ENCODE measurements at places on chromosomes 5 and 9. TPM values are rescaled to one million over a fixed set of nuclear protein-coding genes. Genes with fewer than 3 reads are reported as not detected.

Gene IL31RA
- total RNA-seq: 0.16 TPM

Gene SHB
- total RNA-seq: 24.0 TPM

Gene DOCK8
- 5.8 TPM for total RNA-seq

Gene NEUROG1
- not detected for total RNA-seq

DNA sequence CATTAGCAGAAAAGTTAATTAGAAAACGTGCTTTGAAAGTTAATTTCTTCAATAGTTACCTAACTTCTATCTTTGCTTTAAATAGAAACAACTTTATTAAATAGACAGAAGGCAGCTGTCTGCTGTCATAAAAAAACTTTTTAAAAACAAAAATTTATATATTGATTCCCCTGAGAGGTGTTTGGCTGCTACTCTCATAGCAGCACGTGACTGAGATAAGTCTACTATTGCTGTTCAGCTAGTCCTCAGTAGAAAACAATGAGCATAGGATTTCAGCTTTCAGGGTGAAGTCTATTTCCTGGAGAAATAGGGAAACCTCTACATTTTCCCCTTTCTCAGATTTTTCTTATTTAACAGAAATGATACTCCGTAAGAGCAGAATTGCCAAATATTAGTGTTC lies 135.0 kb upstream of the FBN2 start:
- DNase-seq: no peak

DNA sequence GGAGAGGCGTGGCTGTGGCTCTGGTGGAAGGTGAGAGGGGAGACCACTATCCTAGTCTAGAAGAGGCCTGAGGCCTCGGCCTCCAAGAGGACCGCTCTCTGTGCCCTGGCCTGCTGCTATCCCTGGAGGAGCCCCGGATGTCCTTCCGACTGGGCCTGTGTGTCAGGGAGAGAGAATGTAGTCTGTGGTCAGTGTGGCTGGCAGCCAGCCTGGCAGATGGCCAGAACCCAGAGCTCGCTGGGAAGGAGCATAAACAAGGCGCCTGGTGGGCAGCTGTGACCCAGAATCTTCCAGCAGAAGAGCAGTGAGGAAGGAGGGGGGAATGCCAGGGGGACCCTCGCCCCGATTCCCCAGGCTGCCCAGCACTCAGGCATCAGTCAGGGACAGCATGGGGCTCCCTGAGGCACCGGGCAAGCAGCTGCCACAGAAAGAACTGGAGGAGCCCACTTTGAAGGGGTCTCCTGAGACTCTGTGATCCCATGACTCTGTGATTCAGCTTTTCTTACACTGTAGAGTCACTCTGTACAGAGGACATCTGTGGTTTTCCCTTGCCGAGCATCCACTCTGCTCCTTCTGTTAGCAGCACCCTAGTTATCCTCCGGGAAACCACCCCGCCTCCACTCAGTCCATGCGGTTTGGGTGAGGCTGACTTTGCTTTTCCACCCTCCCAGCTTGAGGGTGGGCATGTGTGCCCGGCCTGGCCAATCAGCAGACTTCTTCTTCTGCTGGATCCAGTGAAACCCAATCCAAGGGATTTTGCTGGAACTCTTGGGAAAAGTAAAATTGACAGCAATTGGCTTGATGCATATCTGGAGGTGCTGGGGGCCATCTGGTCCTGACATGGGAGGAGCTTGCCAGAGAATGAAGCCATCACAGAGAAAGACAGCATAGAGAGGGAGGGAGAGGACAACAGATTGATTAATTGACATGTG lies 46.2 kb upstream of the PWWP2A start:
- peak; percentile 72 for DNase-seq

- DNase-seq: no peak
These were observed 32.7 kb upstream of the NOTCH1 start for GRCh38 chr9:136578626-136578914.

DNA sequence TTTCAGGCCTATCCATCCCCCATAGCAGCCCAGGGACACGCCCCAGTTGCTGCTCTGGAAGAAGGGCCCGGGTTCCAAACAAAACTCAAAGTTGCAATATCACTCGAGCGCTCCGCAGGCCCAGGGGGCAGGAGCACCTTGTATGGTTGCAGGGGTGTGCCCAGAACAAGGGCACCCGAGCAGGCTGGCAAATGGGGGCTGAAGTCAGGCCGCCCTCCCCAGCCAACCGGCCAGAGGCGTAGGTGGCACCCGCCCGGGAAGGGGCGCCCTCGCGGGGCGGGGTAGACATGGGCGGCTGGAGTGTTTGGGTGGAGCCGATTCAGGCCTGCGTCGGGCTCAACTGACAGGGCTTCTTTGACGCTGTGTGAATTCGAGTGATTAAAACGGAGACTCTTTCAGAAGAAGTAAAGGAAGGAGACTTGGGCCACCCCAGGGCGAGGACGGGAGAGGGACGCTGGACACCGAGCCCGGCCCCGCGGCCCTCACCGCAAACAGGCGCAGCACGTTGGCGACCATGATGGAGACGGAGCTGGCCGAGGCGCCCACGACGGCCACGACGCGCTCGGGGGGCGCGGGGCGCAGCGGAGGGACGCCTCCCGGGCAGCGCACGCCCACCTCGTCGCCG lies 1.1 kb downstream of the GRM6 start:
- DNase-seq: no peak

DNA sequence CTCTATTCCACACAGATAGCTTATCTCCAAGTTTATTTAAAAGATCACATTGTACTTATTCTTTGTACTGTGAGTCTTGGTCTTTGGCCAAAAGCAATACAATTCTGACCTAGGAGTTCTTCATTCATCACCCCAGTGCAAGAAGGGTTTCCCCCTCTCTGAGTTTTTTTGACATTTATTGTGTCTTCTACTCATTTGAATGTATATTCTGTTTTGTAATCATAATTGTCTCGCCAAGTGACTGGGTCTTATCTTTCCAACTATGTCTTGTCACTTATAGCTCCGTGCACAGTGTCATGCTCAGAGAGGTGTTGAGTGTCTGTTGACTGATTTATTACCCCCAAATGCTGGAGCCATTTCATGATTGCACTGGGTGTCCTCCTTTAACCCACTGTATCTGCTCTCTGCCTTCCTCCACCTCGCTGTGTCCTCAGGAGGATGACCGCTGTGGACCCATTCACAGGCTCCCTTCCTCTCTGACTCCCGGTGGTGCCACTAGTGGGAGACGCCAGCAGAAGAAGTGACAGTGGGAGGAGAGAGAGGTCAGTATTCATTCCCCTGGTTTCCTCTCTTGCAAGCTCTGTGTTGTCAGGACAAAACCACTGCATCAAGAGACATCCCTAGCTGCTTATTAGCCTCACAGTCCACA lies 11.2 kb upstream of the TRIO start:
- no peak for DNase-seq

DNA sequence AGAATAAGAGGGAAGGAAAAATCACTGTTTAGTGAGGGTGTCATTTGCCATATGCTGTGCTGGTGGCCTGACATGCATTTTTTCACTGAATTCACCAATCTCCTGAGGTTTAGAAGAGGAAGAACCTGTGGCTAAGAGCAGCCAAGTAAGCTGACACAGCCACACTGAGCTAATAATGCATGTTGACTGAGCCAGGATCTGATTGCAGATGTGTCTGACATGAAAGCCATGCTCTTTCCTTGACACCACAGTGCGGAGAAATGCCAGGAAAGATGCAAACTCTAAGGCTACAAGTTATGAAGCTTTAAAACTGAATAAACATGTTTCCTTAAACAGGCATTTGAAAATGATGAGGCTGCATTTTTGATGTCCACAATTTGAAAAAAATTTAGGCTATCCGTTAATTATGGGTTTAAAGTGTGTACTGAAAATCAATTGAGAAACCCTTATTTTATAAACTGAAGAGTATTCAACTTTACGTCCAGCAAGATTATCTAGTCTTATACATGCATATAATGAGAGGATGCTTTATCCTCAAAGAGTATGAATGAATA lies 208.6 kb downstream of the FBN2 start:
- DNase-seq: no peak

- no peak for DNase-seq
These were observed 34.7 kb downstream of the FBXW2 start for GRCh38 chr9:120758544-120758943.

GRCh38 chr5:125485771-125486170 lies 739.3 kb upstream of the ZNF608 start:
- DNase-seq: no peak

DNA sequence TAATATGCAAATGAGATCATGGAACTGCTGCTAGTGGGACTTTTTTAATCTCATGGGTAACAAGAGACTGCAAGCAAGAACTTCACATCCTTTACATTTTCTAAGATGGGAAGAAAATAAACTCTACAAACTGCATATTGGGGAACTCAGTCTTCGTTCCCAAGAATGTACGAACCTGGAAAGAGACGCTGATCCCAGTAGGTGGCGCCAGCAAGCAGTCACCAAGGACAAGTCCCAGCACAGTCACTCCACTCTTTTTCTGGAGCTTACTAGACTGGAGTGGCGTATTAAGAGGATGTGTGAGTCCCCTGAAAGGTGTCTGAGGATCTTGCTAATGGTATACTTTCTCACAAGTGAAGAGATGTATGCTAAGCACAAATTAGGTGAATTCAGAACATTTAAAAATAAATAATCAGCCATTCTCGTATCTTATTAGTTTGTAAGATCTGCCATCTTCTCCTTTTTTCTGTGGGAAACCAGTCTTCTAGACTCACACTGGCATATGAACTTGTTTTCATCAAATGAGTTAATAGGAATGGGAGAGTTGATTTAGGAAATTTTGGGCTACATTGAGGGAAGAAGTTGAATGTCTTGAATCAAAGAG lies 16.0 kb upstream of the PUM3 start:
- DNase-seq: peak; percentile 68

DNA sequence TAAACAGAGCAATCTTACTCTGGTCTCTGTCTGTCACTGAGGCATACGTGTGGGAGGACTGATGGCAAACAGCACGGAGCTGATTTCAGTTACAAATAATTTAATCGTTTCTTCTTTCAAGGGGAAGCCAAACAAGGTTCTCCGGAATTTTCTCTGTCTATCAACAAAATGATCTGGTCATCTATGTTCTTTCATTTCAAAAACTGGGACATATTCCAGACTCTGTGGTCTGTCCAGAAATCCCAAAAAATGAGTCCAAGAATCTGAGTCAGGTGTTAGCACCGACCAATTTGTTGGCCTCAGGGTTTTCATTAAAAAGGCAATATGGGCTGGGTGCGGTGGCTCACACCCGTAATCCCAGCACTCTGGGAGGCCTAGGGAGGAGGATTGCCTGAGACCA lies 69.9 kb upstream of the ZNF608 start:
- DNase-seq: no peak

GRCh38 chr9:21607576-21607975 lies 125.5 kb upstream of the IFNE start:
- DNase-seq: no peak

DNA sequence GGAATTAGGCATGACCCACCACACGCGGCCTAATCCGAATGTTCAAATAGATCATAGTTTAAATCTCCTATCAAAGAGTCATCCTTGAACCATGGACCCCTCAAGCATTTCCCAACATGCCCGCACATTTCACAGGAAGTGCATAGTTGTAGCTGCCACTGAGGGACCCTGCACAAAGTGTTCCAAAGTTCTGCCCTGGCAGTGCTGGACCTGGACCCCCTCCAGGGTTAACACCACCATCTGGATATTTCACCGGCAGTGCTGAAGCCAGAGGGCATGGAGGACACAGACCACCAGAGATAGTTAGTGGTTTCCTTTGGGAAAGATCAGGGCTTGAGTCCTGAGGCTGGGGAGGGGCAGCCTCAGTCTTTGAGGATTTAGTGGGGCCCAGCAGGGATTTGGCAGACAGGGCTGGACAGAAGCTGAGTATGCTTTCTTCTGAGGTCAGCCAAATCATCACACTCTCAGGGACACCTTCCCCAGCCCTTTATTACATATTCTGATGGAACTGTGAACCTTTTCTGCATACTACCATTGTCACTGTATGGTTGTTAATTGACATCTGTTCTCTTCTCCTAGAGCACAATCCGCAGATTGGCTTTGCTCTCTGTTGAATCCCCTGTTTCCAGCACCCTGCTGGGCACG lies 143.6 kb upstream of the EFNA5 start:
- DNase-seq: no peak

DNA sequence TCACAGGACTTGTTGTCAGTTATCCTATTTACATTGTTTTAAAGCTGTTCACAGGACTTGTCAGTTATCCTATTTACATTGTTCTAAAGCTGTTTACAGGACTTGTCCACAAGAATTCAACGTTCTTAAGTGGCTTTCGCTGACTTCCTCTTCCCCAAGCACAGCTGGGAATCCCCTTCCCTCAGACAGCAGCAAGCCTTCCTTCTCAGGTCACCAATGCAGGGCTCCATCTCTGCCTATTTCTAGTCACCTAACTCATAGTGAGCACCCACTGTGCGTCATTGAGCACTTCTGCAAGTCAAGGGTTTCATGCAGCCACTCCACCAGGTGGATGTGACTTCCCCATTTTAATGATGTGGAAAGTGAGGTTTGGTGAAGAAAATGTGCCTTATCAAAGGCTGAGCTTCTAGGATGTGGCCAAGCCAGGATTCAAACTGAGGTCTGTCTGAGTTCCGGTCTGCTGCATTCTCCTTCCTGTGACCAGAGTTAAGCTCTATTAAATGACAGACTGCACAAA lies 109.8 kb upstream of the ZNF462 start:
- no peak for DNase-seq

- peak; percentile 63 for DNase-seq
These were observed 8.0 kb downstream of the PCDH1 start for GRCh38 chr5:141870228-141870627.

DNA sequence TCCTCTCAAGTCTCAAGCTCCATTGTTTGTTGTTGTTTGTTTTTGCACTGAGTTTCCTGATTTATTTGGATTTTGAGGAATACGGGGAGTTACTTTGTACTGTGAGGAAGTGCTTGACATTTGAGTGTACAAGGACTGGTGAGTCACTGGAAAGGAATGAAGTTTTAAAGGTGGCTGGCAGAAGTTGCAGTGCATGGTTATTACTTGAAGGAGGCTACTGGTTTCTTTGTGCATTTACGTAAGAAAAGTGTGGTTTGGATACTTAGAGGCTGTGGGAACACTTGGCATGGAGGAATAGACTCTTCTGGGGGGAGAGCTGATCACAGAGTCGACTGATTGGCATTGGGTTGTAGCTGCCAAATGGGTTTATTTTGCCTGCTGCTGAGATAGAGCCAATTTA lies 919.0 kb downstream of the TAF11L14 start:
- DNase-seq: no peak

GRCh38 chr5:140322751-140323731 lies 20.1 kb upstream of the PFDN1 start:
- DNase-seq: no peak

- no peak for DNase-seq
These were observed 122.9 kb upstream of the NFIL3 start for GRCh38 chr9:91546574-91546973.

DNA sequence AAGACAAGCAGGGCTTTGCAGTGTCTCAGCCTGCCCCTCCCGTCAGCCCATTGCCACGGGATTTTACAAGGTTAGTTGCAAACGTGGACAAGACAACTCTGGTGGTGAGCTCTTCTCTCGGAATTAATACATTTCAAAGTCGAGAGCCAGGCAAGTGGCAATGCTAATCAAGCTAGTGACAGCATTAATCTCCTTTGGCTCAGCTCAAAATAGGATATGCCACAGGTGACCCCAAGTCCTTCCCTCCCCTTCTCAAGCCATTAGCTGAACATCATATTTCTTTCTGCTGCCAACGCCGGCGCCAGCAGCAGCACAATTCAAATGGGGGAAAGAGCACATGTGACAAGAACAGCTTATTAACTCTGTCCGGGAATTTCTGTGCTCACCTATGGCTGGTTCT lies 190.1 kb downstream of the ATPSCKMT start:
- no peak for DNase-seq
